AG08395 (cell line): ENCODE measurements at places on chromosomes 5 and 9.

GRCh38 chr9:99213197-99213596, 8.5 kb downstream of the ALG2 start:
- DNase-seq: no peak

- DNase-seq: peak; percentile 44
These were observed 636.0 kb downstream of the NR2F1-AS1 start for GRCh38 chr5:92944903-92945604.

DNA sequence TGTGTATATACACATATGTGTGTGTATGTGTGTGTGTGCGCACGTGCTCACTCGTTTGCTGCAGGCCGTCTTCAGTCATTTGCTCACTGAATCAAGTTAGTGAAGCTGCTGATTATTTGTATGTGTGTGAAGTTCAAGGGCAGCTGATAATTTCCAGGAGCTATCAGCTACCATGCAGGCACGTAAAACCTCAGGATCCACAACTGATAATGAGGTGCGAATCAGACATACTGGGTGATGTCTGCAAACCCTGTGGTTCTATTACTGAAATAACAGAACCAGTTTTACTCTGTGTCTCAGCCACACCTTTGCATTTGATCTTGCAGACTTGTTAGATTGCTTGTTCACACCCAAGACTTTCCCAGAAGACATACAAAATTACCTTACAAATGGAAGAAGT, 257.6 kb downstream of the TAF11L14 start:
- DNase-seq: no peak

DNA sequence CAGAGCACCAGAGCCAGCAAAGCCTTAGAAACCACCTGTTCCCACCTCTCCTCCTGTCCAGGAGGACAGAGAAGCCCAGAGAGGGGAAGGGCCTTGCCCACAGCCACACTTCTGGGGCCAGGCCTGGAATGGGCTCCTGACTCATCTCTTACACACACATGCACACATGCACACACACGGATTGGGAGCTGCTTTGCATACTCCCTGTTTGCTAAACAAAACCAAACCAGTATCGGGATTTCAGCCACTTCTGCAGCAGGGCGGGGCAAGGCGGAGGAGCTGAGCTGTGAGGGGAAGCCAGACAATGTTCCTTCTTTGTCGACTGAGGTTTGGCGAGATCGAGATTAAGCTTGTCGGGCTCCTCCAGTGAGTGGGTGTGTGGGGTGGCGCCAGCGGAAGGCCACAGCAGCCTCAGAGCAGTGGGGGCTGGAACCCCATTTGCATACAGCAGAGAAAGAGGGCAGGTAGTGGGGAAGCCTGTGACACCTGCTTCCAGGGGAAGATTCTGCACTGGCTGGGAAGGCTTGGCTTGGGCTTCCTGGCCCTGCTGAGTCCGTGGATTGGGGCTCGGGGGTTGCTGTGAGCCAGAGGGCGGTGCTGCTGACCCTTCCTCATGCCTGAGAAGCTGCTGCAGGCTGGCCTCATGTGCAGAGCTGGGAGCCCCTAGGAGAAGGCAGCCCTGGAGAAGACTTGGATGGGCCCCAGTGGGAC, 16.1 kb downstream of the GFI1B start:
- no peak for DNase-seq

DNA sequence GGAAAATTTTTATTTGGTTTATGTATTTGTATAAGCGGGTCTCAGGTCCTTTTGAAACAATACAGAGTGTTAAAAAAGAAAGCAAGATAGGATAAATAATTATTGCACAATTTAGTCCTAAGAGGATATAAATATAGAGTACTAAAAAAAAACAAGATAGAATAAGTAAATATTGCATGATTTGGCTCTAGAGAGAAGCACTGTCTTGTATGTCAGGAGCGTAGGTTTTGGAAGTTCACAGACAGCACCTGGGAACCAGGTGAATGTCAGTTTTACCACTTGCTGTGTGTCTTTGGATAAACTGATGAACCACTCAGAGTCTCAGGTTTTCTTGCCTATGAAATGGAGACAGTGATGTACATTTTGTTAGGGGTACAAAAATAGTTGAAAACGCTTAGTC, 266.2 kb upstream of the ADAMTSL1 start:
- DNase-seq: no peak

DNA sequence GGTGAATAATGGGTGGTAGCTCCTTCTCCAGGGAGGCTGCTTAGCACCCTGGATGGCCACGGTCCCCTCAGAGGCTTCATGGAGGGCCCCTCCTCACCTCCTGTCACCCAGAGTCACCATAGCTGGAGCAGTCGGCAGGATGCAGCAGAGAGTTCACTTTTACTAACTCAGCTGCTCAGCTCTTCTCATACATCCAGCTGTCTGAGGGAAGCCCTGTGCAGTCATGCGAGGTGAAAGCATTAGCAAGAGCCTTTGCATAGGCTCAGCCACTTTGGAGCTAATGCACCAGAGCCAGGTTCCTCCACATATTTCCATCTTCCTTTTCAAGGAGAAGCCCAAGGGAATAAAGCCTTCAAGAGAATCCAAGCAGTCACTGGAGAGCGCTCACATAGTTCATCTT, 499.2 kb downstream of the BNC2 start:
- no peak for DNase-seq

DNA sequence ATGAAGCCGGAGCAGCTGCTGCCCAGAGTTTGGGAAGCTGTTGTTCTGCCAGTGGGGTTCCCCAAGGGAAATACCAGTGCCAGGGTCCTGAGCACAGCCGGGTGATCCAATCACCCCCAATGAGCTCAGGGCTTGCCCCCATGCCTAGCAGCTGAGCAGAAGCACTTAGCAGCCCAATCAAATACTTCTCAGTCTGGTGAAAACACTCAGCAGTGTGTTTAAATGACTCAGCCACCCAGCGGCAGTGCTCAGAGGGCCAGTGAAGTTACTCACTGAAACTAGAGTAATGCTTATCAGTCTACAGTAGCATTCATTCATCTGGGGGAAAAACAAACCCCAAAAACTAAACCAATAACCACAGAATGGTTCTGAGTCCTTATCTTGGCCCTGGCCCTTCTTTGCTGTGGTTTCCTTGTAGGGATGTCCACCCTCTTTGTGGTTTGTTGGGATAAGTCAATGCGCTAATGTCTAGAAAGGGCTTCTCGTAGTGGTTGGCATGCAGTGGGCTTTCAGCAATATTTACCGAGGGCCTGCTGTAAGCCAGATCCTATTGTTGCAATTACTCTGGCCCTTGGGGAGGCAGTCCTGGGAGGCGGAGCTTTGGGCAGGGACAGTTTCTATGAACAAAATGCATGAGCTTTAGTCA, 43.1 kb downstream of the LHX2 start:
- peak; percentile 88 for DNase-seq

- no peak for DNase-seq
These were observed 123.6 kb downstream of the NUDT12 start for GRCh38 chr5:103439007-103439406.

GRCh38 chr5:167104351-167104750, 1187.1 kb upstream of the WWC1 start:
- no peak for DNase-seq

- no peak for DNase-seq
These were observed 251.7 kb downstream of the RAB3C start for GRCh38 chr5:58834242-58835225.

DNA sequence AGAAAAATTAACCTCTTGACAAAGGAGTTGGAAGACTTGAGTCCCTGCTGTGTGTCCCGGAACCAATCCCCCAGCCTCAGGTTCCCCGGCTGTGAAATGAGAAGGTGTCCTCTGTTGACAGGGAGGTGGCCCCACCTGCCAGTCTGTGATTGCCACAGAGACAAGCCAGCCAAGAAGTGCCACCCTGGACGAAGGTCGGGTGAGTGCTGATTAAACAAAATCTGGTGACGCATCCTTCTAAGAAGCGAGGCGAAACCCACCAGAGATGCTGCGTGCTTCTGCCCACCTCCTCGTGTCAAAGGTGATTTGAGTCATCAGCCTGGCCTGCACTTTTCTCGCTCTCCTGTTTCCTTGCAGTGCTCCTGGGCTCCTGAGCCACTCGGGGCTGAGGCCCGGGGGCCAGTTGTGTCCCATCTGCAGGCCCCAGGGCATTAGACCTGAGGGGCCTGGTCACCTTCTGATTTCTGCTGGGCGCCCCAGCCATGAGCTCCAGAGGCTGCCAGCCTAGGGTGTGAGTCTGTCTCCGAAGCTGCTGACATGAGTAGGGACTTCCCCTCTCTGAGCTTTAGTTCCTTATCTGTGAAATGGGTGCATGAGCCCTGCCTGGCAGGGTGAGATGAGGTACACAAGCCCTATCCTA, 28.7 kb downstream of the NEK6 start:
- peak; percentile 66 for DNase-seq

DNA sequence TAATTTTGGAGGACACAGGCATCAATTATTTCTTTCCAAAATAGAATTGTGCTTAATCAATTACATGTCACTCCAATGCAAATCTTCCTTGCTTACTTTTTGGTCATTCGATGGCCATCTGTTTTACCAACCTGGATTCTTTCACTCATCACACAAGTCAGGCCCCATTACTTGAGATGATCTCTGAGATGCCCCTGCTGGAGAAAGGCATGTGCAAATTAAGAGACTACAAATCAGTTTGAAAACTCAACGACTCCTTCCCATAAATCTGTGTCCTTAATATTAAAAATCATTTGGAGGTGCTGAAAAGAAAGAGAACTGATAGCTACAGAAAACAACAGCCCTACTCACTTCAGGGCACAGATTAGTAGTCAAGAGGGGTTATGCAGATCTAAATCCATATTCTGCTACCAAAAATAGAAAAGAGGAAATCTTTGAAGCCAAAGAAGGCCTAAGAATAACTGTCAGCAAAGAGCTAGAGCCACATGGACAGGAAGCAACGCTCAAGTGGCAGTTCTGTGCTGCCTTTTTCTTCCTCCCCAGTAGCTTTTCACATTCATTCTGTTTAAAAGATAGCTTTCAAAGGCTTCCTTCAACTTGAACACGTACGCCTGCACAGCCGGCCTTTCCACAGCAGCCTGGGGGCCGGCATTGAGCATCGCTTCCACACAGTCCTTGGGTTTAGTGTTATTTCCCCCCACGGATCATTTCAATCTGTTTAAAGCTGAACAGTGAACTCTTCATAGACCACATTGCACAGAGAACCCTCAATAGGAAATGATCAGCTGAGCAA, 79.3 kb upstream of the MAP3K1 start:
- no peak for DNase-seq

DNA sequence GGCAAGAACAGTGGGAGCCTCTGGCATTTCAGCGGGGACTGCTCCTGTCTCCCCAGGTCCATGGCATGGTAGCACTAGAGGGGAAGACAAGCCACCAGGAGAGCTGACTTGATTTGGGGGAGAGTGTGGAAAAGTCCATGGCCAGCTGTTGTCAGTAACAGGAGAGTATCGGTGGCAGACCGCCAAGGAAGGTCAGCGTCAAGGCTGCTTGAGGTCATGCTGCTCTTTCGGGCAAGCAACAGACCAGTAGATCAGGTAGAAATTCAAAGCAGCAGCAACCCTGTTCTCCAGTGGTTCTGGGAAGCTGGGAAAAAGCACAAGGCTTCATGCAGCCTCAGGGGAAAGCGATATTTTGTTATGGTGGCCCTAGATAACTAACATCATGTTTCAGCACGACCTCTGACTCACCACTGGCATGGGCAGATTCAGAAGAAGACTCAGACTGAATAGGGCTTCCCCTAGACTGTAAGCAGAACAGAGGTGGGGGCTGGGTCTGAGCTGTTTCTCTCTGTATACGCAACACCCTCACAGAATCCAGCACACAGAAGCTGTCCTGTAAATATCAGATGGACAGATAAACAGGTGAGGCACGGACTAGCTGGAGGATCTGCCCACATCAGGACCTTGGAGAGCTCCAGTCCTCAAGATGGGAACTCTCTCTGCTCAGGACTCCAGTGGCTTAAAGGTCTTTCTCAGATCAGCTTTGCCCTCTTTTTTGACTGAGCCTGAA, 35.2 kb upstream of the PLEKHG4B start:
- peak; percentile 45 for DNase-seq

- peak; percentile 76 for DNase-seq
These were observed 51.7 kb downstream of the ZNF474 start for GRCh38 chr5:122180863-122181548.

DNA sequence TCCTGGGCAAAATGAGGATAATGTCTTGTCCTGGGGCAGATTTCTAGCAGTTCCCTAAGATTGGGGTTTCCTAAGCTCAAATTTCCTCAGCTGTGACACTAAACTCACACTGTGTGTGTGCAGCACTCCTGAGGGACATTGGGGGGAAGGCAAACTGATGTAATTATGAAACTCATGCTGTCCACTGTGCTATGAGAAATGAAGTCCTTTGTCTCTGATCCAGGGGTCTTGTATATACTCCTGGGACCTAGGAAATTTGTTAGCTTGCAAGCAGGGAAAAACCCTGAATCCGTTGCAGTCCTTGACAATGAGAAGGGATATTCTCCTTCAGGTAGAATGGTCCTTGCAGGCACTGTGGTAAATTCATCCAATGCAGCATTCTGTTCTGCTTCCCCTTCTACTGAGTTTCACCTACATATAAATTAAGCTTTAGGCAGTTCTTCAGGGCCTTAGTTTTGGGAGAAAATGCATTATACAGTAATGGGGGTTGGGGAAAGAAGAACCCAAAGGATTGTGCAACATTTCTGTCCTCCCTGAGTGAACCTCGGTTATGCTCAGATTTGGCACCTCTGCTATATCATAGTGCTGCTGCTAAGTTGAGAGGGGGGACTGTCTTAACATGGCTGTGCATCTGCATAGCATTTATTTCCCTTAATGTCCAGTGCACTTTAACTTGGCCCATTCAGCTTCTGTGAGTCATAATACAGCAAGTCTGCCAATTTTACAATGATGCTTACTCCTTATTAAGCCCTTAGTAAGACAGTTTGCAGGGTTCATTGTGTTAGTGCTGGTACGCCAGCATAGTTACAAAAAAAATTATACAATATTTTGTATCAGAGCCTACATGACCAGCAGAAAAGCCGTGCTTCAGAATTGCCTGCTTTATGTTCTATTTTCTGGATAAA, 80.2 kb downstream of the PJA2 start:
- DNase-seq: peak; percentile 71

DNA sequence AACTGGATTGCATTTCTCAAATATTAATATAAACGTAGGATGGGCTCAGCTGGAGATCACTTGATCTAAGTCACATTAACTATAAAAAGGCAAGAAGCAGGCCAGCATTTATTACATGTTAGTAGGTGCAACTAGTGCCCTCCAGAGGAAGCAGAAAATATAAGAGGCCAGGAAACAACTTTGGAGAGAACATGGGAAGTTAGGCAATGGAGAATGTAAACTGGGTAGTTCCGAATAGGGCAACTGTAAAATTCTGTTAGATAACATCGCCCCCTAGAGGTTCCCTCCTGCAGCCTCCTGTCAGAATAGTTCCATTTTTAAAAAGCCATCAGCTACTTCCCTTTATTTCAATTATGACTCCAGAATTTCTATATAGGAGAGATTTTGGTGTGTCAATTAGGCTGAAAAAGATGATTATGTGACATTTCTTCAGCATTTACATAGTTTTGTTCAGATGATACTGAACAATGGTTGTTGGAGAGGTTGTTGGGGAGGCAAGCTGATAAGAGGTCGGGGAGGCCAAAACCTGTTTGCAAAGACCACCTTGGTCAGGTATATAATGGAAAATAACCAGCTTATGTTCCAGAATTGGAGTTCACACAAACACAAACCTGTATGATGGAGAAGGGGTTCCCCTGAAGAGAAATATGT, 22.4 kb downstream of the CCL28 start:
- peak; percentile 87 for DNase-seq

- no peak for DNase-seq
These were observed 12.9 kb downstream of the HAVCR1 start for GRCh38 chr5:157046041-157046440.
